ENCODE measurements at places on chromosomes 11 and 22. TPM values are rescaled to one million over a fixed set of nuclear protein-coding genes. Genes with fewer than 3 reads are reported as not detected.

DNA sequence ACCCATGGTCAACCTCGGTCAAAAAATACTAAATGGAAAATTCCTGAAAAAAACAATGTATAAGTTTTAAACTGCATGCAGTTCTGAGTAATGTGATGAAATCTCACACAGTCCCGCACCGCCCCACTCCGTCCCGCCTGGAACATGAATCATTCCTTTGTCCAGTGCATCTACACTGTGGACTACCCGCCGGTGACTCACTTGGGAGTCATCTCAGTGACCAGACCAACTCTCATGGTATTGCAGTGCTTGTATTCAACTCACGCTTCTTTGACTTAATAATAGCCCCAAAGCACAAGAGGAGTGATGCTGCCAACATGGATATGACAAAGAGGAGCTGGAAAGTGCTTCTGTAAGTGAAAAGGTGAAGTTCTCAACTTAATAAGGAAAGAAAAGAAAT, 48.8 kb downstream of the ARHGAP32 start:
- peak; percentile 90 for DNase-seq

- no peak for DNase-seq
These were observed 30.9 kb downstream of the OR4D9 start for GRCh38 chr11:59542142-59542810.

DNA sequence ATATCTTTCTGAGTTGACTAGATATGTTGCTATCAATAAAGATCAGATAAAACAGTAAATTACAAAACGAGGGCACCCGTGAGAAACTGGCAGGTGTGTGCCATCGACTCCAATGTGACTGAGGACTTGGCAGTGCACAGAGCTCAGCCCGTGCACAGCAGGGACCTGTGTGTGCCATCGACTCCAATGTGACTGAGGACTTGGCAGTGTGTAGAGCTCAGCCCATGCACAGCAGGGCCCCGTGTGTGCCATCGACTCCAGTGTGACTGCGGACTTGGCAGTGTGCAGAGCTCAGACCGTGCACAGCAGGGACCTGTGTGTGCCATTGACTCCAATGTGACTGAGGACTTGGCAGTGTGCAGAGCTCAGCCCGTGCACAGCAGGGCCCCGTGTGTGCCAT, 347.2 kb upstream of the B3GAT1 start:
- no peak for DNase-seq

Gene OR5B21
- total RNA-seq, result not detected

Data from right cardiac atrium (tissue), 5 donors.